ENCODE measurements at places on chromosomes 16 and 17.

DNA sequence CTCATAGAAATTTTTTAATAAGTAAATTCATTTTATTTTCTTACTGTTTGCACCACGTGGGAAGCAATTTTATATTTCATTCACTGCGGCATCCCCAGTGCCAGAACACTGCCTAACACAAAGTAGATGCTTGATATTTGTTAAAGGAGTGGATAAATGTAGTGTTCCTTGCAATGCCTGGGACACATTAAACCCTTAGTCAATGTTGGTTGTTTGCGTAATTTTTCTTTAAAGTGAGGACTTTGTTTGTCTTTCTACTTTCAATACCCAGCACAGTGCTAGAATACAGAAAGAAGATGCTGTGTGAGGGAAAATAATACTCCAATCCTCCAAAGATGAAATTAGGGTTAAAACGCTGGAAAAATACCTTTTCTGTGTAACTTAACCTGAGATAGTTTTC lies 299.3 kb downstream of the MAP2K6 start:
- no peak for DNase-seq

DNA sequence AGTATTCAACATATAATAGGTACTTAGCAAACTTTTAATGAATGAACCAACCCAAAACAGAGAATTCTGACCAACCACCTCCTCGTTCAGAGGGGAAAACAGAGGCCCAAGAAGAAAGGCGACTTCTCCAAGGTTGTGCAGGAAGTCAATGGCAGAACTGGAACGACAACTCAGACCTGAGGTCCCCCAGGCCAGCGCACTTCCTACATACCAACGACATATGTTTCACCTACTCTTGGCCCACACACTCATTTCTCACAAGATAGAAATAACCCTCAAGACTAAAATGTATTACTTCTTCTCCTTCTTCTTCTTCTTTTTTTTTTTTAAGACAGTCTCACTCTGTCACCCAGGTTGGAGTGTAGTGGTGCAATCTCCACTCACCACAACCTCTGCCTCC lies 14.4 kb downstream of the CHCT1 start:
- no peak for DNase-seq

GRCh38 chr17:39393736-39394135 lies 7.7 kb downstream of the FBXL20 start:
- DNase-seq = no peak

GRCh38 chr16:19066988-19067348 lies 446 bp upstream of the COQ7 start:
- DNase-seq = no peak

DNA sequence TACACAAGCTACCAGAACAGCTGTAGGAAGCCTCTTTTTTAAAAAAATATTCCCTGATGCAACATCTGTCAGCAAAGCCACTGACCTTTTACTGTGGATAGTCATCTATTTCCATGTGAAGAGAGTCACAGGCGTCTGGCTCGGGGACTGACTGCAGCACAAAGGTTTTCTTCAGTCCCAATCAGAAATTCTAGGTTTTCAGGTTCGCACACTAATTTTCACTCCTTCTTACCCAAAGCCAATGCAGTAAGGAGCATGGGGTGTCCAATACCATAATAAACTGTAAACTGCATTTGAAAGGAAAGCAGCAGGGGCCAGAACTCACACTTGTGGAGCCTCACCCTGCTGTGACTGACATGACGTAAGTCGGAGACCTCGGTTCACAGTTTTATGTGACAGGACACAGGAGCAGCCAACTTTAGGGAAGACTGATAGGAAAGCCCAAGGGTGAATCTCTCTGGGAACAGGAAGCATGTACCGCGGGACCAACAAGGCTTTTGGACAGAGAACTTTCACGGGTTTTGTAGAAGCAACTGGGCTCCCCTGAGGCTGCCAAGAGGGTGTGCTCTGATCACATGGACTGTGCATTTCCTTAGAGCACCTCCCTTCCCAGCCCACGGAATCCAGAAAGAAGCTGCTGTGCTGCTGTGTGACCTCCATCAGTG lies 9.1 kb upstream of the TMEM100 start:
- DNase-seq = no peak

GRCh38 chr16:31505483-31505882 lies 2.7 kb downstream of the RUSF1 start:
- no peak for DNase-seq

DNA sequence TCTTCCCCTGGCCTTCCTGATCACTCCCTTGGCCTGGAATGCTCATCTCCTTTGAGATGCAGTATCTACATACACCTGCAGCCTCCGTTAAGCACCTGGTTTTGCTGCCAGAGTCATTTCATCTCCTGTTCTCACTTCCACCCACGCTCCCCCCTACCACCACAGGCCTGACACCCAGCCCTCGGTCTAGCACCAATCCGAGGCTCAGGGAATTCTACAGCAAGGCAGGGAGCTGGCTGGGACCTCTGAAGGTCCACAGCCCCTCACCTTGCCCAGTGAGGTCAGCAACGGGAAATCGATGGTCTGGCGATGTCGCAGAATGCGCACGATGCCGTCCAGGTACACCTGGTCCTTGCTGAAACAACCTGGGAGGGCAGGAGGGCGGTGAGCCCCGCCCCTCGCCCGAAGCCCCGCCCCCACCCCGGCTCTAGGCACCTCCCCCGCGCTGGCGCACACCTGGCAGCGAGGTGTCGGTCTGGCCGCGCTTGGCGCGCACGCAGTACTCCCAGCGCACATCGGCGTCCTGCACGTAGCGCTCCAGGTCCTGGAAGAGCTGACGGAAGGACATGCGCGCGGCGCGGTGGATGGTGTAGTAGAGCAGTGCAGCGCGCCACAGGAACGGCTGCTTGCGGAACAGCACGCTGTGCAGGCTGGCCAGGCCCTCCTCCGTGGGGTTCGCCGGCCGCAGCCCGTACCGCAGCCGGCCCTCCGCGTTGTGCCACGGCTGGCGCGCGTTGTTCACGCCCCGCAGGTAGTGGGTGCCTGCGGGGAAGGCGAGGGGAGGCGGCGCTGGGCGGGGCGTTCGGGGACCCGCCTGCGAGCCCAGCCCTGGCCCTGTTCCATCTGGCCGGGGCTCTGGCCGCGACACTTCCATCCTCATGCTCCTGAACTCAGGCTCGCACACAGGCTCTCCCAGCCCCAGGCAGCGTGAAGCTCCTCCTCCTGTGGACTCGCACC lies 5.7 kb downstream of the MATCAP1 start:
- peak; percentile 36 for DNase-seq

- DNase-seq = no peak
Observed at GRCh38 chr17:79919862-79920720, 80.9 kb upstream of the CBX4 start.

DNA sequence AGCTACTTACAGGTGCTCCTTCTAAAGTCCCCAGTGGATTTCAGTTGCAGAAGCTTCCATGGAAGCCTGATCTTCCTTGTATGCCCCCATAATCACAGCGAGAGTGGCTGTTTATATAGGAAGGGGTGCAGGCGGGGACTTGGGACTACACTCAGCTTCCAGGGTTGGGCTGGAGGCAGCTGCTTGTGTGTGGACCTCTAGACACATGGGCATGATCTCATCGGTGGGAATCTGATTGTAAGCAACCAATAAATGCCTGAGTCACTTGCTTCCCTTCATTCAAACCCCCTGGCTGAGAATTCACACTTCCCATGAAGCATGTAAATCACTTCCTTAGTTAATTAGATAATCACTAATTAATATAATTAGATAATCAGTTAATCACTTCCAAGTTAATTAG lies 1.0 kb upstream of the KRT20 start:
- DNase-seq = no peak

DNA sequence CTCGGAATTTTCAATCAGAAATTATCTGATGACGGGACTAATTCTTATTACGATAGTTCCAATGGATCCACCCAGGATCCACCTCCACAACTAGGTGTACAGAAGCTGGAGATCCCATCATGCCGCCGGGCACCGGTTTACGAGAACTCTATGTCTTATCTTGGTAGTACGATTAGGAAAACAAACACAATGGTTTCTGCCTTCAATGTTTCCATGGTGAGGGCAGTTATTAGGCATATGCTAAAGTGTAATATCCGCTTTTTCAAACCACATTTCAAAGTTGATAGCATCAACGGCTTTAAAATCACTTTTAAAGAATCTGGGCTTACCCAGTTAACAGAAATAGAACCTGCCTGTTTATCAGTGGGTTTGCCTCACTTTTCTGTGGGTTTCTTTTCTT lies 705.7 kb downstream of the MAF start:
- no peak for DNase-seq

DNA sequence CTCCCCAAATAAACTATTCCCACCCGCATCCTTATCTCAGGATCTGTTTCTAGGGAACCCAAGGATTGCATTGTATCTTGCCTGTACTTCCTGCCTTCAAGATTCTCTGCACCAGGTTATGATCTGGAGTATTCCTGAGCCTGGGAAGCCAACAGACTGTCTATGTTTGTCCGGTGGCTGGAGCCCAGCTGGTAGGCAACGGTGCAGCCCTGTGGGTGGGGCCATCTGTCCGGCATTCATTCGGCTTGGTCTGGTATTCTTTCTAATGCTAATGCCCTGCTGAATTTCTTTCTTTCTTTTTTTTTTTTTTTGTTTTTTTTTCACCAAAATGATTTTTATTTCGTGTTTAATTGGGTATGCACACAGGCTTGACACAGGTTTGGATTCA lies 20.7 kb upstream of the TVP23A start:
- DNase-seq = no peak

DNA sequence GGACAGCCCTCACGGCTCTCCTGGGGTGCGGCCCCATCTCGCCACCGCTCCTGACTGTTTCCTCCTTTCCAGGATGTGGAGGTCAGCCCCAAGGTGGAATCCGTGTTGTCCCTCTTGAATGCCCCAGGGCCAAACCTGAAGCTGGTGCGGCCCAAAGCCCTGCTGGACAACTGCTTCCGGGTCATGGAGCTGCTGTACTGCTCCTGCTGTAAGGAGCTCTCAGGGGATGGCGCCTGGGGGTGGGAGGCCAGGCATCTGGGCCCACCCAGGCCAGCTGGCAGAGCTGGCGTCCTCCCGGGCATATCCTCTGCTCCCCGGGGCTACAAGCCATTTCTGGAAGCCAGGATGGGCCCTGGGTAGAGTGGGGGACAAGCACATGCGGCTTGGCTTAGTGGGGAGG lies 13.2 kb downstream of the IL34 start:
- DNase-seq = no peak

- DNase-seq = no peak
Observed at GRCh38 chr17:60165223-60165622, 15.4 kb downstream of the CA4 start.

DNA sequence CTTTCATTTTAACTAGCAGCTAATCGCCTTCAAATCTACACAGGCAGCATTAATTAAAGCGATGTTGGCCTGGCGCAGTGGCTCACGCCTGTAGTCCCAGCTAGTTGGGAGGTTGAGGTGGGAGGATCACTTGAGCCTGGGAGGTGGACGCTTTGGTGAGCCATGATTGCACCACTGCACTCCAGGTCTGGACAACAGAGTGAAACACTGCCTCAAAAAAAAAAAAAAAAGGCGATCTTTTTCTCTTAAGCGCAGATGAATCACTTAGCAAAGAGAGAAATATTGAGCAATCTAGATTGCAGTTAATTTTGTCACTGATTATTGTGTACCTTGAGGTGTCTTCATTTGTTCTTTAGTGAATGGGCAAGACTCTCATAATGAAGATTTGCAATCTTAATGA lies 12.4 kb downstream of the SNTB2 start:
- DNase-seq = no peak
